HS-5 (cell line): ENCODE measurements at places on chromosomes 1 and 21.

DNA sequence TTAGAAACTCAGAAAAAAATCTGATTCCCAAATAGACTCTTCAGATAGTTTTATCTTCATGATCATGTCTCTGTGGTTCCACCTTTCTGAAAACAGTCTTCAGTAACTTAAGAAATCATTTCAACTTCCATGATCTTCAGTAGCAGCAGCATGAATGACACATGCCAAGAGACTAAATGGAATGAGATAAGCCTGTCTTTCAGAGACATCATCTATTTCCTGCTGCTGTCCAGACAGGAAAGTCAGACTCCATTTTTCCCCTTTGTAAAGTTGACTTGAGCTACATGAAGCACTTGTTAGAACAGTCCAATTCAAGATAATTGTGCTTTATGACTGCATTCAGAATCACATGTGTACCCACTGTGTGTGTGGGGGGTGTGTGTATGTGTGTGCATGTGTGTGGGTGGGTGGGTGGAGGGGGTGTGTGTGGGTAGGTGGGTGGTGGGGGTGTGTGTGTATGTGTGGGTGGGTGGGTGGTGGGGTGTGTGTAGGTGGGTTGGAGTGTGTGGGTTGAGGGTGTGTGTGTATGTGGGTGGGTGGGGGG, 58.8 kb downstream of the CLIC4 start:
- DNase-seq: no peak

DNA sequence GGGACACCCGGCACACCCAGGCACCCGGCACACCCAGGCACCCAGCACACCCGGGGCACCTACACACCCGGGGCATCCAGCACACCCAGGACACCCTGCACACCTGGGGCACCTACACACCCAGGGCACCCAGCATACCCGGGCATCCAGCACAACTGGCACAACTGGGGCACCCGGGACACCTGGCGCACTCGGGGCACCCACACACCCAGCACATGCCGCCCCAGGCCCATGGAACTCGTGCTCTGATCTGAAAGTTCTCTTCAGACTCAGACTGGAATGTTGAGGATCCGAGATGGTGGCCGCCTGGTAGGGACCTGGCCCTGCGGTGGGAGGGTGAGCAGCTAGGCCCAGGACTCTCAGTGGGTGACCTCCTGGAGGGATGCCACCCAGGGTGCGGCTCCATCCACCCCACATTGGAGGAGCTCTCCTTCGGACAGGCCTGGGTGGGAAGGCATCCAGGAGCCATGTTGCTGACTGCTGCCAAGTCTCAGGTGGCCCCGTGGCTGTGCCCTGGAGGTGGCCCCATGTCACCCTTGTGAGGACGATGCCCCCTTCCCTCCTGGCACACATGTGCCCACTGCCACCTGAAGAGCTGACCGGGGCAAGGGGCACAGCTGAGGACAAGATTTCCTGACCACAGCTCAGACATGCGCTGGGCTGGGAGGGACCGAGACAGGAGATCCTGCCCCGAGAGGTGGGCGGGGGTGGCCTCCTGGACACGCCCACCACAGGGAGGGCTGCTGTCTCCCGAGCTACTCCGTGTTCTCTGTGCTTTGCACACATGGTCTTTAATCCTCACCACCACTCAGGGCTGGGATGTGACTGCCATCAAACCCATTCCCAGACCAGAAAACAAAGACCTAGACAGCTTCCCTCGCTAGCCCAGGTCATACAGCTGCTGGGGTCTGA, 37.0 kb downstream of the UBE2G2 start:
- no peak for DNase-seq

GRCh38 chr1:85137660-85138059, 63.2 kb downstream of the SYDE2 start:
- DNase-seq: no peak

DNA sequence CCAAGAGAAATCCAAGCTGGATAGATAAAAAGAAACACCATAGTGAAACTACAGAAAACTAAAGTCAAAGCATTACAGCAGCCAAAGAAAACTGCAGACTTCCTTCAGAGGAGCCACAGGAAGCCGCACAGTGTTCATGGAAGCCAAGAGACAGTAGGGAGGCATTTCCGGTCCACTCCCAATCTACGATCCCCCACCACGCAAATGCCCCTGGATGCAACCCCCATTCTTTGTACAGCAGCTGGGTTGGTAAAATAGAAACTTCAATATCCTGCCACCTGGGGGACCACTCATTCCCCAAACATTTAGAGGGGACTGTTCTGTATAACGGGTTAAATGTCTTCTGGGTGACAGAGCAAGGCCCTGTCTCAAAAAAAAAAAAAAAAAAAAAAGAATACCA, 43.9 kb upstream of the TSPEAR start:
- DNase-seq: no peak

GRCh38 chr1:178275049-178275448, 181.1 kb downstream of the RASAL2 start:
- no peak for DNase-seq

DNA sequence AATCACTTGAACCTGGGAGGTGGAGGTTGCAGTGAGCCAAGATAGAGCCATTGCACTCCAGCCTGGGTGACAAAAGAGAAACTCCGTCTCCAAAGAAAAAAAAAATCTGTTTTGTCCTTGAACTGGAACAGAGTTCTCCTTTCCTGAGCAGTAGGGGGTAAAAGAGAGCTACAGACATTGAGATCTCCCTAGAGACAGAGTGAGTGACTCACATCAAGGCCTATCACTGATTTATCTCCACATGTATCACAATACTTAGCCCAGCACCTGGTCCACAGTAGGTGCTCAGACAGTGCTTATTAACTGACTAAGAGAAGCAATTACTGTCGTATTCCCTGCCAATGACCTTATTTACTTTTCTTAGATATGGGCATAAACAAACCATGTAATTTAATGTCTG, 354.1 kb upstream of the C1orf87 start:
- no peak for DNase-seq

DNA sequence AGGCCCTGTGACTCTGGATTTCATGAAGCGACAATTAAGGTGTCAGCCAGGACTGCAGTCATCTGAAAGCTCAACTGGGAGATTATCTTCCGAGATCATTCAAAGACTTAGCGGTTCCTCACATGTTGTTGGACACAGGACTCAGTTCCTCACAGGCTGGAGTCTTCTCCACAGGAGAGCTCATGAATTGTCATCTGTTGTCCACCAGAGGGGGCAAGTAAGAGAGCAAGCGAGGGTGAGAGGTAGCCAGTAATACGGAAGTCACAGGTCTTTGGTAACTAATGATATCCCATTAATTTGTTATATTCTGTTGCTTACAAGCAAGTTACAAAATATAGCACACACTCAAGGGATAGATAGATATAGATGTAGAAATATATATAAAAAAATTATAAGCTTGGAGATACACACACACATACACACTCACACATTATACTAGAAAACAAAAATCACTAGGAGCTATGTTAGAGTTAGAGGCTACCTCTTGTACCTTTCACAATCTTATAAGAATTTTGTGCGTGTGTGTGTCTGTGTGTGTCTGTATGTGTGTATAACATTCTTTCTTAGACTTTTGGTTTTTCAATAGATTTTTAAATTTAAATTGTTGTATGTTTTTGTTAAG, 1695.3 kb downstream of the BRINP3 start:
- peak; percentile 16 for DNase-seq

GRCh38 chr1:235067396-235068157, 61.1 kb downstream of the TOMM20 start:
- peak; percentile 96 for DNase-seq

- DNase-seq: no peak
These were observed 27.7 kb upstream of the ESRRG start for GRCh38 chr1:216750961-216751360.

DNA sequence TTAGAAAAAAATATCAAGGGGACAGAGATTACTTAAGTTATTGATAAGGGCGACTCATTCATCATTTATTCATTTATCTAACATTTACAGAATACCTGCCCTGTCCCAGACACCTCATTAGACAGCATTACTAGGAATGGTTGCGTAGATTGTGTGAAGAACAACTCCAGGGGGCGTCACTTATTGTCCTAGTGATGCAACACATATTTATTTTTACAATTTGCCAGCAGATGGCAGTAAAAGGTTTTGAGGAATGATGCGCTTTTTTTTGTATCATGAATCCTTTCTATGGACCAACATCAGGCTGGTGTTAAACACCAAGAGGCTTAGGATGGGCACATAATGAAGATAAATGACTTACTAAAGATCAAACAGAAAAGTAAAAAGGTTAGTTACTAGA, 5.5 kb downstream of the NCAM2 start:
- DNase-seq: peak; percentile 18

GRCh38 chr1:207908107-207908734, 2.7 kb downstream of the CD34 start:
- no peak for DNase-seq

GRCh38 chr1:42333662-42334239, 1.3 kb downstream of the FOXJ3 start:
- no peak for DNase-seq

DNA sequence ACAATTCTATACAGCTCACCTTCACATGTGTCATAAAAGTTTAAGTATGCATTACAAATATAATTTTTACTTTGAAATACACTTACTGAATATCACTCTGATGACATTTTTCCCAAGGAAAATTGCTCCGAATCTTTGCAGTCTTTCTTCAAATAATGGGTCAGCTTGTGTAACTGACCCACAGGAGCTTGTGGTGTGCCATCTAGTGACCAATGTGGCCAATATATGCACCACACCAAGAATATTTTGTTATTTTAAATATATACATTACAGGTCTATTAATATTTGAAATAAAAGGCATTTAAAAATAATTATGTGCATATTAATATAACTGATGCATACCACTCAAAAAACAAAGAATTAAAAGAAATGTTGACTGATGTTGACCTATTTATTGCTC, 271.4 kb downstream of the TBX15 start:
- DNase-seq: no peak

DNA sequence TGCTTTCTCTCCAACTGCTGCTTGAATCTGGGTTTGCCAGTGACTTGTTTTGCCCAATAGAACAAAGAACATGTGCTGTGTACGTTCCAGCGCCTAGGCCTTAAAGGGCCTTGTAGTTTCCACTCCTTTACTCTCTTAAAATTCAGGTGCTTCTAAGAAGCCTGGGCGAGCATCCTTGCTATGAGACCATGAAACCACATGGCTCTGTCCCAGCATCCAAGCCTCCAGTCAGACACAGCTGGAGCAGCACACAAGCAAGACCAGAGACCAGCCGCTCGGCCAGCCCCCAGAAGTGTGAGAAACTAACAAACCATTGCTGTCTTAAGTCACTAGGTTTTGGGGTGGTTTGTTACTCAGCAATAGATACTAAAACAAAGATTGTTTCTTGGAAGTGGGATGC, 15.1 kb downstream of the PLEKHO1 start:
- no peak for DNase-seq

DNA sequence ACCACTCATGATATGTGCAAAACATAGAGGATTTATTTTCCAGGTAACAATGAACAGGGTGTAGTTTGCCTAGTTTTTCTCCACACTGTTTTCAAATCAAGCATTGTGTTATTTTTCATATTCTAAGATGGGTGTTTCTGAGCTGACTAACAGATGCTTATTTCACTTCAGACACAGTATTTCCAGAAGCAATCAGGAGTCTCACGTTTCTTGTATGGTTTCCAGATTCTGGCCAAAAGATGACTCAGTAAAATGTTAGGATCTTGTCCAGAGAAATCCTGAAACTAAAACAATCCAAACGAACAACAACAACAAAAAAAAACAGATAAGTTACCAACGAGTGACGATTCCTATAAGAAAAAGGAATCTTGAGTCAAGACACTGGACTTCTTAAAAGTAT, 5.3 kb downstream of the UTS2 start:
- DNase-seq: peak; percentile 81

- DNase-seq: peak; percentile 85
These were observed 143.4 kb downstream of the ZZZ3 start for GRCh38 chr1:77538956-77539518.

- DNase-seq: no peak
These were observed 25.1 kb downstream of the RRP1 start for GRCh38 chr21:43814215-43815106.

DNA sequence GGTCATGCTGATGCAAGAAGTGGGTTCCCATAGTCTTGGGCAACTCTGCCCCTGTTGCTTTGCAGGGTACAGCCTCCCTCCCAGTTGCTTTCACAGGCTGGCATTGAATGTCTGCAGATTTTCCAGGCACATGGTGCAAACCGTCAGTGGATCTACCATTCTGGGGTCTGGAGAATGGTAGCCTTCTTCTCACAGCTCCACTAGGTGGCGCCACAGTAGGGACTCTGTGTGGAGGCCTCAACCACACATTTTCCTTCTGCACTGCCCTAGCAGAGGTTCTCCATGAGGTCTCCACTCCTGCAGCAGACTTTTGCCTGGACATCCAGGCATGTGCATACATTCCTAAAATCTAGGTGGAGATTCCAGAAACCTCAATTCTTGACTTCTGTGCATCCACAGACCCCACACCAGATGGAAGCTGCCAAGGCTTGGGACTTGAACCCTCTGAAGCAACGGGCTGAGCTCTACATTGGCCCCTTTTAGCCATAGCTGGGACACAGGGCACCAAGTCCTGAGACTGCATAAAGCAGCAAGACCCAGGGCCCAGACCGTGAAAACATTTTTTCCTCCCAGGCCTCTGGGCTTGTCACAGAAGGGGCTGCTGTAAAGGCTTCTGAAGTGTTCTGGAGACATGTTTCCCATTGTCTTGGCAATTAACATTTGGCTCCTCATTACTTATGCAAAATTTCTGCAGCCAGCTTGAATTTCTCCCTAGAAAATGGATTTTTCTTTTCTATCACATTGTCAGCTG, 466.2 kb upstream of the PBX1 start:
- no peak for DNase-seq

- DNase-seq: no peak
These were observed 26.6 kb upstream of the SLAMF6 start for GRCh38 chr1:160549665-160550006.

DNA sequence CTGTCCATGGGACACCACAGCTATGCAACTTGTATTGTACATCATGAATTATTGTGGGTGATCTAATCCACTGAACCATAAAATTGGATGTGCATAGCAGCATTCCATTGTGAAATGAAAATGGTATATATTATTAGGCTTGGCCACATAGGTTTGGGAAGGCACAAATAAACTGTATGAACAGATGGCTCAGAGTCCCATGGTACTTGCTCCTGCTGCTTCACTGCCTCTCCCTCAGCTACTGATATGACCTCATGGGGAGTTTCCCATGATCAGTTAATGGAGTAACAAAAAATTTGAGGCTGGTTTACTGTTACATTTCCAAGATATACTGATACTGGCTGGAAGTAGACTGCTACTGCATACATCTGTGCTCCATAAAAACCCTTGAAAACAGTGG, 152.7 kb upstream of the NEGR1 start:
- no peak for DNase-seq

DNA sequence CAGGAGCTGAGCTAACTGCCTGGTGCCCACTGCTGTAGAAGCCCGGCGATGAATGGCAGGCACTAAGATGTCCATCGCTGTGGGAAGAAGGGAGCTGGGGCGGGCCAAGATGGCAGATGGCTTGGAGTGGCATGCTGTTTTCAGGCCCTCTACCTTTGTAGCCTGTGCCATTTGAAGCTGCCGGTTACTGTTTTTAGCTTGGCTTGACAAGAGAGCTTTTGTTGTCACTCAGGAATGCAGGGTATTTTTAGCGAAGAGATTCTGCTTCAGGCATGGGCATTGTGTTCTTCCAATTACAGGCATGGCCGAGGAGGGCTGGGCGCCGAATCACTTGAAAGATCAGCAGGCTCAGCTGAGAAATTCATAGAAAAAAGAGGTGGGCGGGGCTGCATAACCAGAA, 348.7 kb downstream of the RPS6KC1 start:
- DNase-seq: no peak
